Posterior vena cava (tissue), 2 donors: ENCODE measurements at places on chromosomes 1 and 21.

- DNase-seq = no peak
Measured at GRCh38 chr1:25699500-25700143, 83.0 kb downstream of the MAN1C1 start.

- no peak for DNase-seq
Measured at GRCh38 chr1:163201906-163202305, 810 bp downstream of the RGS5 start.

GRCh38 chr1:35864813-35865212, 18.2 kb upstream of the AGO1 start:
- no peak for DNase-seq

DNA sequence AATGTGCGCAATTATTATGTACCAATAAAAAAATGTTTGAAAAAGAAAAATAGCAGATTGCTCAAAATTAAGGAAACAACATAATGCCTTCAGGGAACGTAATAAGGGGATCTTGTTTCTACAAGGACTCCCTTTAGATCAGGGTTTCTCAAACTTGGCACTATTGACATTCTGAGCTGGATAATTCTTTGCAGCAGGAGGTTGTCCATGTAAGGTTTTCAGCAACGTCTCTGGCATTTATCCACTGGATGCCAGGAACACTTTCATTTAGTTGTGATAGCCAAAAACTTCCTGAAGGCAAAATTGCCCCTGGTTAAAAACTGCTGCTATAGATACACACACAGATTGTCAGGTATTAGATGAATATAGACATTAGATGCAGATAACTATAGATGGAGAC, 666.7 kb upstream of the ADAMTS5 start:
- no peak for DNase-seq

GRCh38 chr1:150564051-150564991, 15.1 kb downstream of the MCL1 start:
- DNase-seq = peak; percentile 85

- no peak for DNase-seq
Measured at GRCh38 chr1:69498711-69499110, 69.0 kb upstream of the LRRC7 start.

DNA sequence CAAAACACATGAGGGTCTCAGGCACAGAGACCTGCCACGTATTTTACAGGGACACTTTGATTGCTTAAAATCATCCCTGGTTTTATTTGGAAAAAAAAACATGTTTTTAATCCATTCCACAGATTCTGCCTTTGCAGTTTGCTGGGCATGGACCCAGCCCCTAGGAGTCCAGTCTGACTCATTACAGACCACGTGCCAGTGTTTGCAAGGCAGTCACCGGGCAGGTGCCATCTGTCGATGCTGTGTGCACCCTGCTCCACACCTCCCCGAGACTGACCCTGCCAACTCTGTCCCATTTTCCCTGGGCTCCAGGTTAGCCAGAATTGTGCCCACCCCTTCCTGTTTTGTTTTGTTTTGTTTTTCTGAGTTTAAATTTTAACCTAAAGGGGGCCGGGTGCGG, 148.4 kb upstream of the TMEM51 start:
- DNase-seq = no peak

GRCh38 chr1:87497380-87498203, 168.9 kb downstream of the LMO4 start:
- no peak for DNase-seq

GRCh38 chr1:23023174-23023845, 4.0 kb downstream of the KDM1A start:
- DNase-seq = no peak

DNA sequence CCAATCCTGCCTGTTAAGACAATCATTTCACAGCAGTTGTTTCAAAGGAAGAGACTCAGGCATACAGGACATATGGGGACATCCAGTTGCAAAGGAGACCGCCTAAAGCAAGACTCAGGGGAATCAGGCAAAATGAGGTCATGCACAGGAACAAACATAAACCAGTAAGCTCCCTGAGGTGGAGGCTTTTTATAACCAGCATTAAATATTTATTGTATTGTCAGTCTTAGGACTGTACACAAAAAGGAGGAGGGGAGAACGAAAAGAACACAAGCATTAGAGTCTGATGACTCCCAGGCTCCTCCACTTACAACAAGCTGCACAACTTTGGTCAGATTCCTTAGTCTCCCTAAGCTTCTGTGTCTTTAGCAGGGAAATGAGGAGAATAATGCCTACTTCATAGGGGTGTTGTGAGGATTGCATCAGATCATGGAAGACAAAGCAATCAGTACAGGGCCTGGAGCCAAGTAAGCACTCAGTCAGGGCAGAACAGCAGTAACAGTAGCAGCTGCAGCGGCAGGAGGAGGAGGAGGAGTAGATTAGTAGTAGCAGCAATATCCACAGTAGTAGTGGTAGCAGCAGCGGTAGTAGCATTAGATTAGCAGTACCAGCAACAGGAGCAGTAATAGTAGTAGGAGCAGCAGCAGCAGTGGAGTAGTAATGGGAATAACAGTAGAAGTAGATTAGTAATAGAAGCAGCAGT, 54.2 kb upstream of the SPATA6 start:
- DNase-seq = no peak

- no peak for DNase-seq
Measured at GRCh38 chr1:45892068-45892785, 88.8 kb downstream of the MAST2 start.

DNA sequence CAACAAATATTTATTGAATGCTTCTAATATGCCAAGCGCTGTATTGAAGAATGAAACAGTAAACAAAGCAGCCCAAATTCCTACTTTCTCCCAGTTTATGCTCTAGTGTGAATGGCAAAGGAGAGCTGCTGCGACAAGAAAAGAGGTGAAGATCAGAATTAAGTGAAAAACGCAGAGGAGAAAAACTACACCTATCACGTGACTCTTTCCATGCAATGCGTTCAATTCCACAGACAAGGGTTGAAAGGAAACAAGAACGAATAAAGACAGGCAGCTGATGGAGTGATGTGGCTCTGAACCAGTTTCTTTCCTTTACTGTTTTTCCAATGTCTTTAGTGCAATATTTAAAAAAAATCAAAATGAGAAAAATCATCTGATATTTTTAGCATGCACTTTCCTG, 23.6 kb downstream of the MT1HL1 start:
- DNase-seq = no peak

- DNase-seq = no peak
Measured at GRCh38 chr1:228405200-228405978, 1.2 kb downstream of the TRIM11 start.

DNA sequence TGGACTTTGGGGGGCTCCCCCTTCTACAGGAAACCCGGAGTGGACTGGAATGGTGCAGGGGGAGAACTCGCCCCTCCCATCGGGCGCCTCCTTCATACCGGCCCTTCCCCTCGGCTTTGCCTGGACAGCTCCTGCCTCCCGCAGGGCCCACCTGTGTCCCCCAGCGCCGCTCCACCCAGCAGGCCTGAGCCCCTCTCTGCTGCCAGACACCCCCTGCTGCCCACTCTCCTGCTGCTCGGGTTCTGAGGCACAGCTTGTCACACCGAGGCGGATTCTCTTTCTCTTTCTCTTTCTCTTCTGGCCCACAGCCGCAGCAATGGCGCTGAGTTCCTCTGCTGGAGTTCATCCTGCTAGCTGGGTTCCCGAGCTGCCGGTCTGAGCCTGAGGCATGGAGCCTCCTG, at the start of gene TNFRSF14:
TSS of gene TNFRSF14 (plus strand) at position 95 of the 401 bp plus-strand sequence. CDS start at position 389, 294 bp downstream.
- DNase-seq = no peak

DNA sequence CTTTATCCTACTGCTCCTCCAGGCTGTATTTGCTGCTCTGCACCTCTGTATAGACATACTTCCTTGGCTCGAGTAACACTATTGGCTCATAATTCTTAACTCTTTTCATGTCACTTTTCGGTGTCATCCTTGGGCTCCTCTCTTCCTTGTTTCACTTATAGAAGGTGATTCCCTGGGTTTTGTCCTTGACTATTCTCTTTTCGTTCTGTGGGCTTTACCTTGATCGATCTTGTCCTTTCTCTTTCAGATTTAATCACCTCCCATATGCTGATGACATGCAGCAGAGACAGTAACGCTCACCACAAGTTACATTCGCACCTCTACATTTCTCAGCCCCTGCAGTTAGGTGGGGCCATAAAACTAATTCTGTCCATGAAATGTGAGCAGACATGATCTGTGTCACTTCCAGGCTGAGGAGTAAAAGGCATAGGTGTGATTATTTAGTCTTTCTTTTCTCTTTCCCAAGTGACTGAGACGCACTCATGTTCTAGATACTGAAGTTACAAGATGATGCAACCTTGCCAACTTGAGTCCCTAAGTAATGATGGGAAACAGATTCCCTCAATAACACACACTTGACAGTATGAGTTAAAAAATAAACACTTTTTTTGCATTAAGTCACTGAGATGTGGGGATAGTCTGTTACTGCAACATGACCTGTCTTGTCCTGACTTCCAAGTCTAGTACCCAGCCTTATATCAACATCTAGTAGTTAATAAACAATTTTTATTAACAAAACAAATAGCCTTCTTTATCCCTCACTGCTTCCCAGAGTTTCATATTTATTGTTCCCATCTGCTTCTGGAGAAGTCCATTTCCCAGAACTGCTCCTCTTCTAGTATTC, 49.9 kb upstream of the HAO2 start:
- no peak for DNase-seq

DNA sequence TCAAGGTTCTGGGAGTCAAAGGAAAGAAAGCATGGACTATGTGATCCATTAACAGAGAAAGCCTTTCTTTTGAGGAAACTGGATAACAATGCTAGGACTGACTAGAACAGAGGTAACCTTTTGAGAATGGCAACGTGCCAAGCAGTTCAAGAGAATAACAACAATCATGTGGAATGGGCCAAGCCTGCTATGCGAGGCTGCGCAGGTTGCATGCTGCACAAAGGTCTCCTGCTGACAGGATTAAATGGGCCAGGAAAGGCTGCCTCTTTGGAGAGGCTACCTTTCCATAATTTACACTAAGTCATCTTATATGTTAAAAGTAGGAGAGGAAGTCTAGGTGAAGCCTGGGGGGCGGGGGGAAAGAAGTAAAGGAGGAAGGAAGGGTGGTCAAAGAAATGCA, 5.8 kb downstream of the PCNX2 start:
- DNase-seq = no peak

- DNase-seq = no peak
Measured at GRCh38 chr1:41656068-41656467, 171.6 kb upstream of the EDN2 start.

DNA sequence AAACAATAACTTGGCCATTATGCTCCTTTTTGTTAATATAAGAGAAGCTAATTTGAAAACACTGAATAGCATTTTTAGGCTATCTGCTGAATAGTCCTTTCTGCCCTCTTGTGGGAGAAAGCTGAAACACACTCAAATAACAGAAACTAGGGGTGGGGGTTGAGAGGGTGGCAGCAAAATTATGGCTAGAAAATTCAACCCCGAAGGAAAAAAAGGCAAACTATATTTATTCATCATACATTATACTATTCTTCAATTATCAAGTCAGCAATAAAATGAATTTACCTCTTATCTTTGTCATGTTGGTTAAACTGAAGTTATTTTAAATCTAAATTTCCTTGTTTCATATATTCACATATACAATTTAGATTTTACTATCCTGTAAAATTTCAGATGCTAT, 255.9 kb downstream of the FAF1 start:
- no peak for DNase-seq

GRCh38 chr1:944341-945325, 14.4 kb downstream of the NOC2L start:
- no peak for DNase-seq

DNA sequence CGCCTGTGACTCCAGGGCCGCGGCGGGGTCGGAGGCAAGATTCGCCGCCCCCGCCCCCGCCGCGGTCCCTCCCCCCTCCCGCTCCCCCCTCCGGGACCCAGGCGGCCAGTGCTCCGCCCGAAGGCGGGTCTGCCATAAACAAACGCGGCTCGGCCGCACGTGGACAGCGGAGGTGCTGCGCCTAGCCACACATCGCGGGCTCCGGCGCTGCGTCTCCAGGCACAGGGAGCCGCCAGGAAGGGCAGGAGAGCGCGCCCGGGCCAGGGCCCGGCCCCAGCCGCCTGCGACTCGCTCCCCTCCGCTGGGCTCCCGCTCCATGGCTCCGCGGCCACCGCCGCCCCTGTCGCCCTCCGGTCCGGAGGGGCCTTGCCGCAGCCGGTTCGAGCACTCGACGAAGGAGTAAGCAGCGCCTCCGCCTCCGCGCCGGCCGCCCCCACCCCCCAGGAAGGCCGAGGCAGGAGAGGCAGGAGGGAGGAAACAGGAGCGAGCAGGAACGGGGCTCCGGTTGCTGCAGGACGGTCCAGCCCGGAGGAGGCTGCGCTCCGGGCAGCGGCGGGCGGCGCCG, at the start of gene SIM2:
TSS of gene SIM2 (plus strand) at position 135 of the 565 bp plus-strand sequence. CDS start 632 bp downstream, outside the sequence.
- DNase-seq = no peak

GRCh38 chr1:59747420-59748024, 67.2 kb upstream of the HOOK1 start:
- no peak for DNase-seq

DNA sequence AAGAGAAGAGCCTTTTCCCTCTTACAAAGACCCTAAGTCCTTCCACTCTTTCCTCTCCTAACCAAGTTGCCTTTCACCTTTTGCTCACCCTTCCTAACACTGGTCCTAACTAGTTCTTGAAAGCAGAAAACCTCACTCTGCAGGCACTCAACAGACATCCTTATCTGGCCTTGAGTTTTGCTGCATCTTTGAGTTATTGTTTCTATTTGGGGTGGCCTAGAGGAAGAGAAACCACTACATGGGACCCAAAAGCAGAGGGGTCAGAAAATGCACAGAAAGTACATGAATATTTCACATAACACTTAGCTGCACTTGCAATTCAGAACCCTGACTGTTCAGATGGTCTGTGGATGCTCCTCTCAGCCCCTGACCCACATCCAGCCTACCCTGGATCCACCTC, 178.3 kb upstream of the SYT6 start:
- no peak for DNase-seq

DNA sequence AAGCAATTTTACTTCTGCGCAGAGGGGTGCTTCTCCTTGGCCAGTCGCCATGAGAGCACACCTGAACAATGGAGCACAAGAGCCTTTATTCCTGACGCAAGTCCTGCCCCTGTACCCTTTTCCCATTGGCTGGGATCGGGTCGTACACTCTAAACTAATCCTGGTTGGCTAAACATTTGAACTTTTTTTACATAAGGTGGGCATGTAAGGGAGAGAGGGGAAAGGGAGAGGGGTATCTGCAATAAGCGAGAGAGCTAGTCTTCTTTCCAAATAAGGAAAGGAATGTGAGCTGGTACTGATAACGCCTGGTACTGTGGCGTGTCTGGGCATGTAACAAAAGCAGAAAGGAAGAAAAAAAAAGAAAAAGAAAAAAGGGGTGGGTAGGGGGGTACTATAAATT, 21.8 kb downstream of the MFSD2A start:
- DNase-seq = peak; percentile 12

GRCh38 chr1:214241060-214241459, 39.9 kb upstream of the SMYD2 start:
- DNase-seq = no peak

- no peak for DNase-seq
Measured at GRCh38 chr21:36550761-36551160, 70.8 kb upstream of the CLDN14 start.

GRCh38 chr1:151510020-151510405, 1.2 kb upstream of the CGN start:
- DNase-seq = no peak

- no peak for DNase-seq
Measured at GRCh38 chr1:117698398-117699160, 92.7 kb downstream of the TENT5C start.

GRCh38 chr1:230883967-230884366, 15.6 kb upstream of the C1orf198 start:
- DNase-seq = no peak
